Right ventricle myocardium inferior (tissue), 1 donor: ENCODE measurements at places on chromosomes 12 and 14.

DNA sequence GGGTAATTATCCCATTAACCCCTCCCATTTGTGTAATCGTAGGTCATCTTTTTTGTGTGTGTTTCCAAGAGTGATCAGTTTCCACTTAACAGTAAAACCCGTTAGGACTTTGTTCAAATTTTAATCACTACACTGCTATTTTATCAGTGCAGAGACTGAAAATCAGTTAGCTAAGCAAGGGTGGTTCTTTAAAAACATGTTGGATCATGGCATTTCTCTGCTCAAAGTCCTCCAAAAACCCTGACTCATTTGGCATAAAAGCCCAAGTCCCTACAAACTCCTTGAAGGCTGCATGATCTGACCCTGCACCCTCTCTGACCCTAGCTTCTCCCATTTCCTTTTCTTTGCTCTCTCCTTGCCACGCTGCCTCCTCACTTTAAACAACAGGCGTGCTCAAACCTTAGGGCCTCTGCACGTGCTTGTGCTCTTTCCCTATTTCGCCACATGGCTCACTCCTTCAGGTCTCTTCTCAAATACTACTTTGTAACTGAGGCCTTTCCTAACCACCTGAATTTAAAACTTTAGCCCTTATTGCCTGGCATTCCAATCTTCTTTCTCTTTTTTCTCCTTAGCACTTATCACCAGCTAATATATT, 13.2 kb upstream of the OVCH1 start:
- no peak for DNase-seq

- DNase-seq = no peak
Measured at GRCh38 chr14:56870336-56870735, 60.1 kb upstream of the OTX2 start.

- no peak for DNase-seq
Measured at GRCh38 chr12:8035440-8036010, 3.0 kb downstream of the FOXJ2 start.

- DNase-seq = no peak
Measured at GRCh38 chr12:31220061-31220460, 105.9 kb downstream of the SINHCAF start.
